Progenitor cell of endocrine pancreas (in vitro differentiated cells): ENCODE measurements at places on chromosomes 1 and 21.

DNA sequence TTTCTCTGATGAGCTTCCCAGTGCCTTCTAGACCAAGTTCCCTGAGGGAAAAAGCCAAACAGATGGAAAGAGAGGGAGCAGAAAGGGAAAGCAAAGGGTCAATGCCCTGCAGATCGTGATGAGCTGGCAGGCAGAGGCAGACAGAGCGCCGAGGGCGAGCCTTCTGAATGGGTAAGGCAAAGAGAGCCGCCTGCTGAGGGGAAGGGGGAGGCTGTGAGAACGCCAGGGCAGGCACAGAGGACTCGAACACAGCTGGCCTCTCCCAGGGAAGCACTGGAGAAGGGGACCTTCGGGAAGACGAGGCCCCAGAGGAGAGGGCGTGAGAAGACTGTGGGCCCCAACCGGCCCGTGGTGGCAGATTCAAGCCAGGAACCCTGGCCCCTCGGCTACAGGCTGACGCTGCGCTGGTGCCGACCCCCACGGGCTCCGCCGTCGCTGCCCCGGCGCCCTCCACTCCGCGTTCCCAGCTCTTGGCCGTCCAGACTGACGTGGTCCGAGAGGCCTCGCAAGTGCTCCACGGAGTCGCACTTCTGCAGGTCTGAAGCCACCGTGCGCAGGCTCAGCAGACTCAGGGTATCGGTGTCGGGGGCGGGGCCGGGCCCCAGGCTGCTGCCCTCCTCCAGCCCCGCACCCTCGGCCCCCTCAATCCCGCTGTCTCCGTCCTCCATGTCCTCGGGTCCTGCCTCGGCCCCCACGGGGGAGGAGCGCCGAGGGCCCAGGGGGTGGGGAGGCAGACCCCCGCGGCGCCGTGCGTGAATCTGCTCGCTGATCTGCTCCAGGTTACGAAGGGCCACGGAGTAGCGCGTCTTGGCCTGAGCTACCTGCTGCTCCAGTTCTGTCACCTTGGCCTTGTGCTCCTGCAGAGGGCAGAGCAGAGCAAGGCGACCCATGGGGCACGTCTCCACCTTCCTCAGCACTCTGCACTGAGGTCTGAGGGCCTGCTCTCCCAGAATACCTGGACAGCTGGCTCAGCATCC lies 13.9 kb downstream of the SH3BP5L start:
- no peak for DNase-seq

GRCh38 chr1:218463194-218464156 lies 118.3 kb downstream of the TGFB2 start:
- no peak for DNase-seq

DNA sequence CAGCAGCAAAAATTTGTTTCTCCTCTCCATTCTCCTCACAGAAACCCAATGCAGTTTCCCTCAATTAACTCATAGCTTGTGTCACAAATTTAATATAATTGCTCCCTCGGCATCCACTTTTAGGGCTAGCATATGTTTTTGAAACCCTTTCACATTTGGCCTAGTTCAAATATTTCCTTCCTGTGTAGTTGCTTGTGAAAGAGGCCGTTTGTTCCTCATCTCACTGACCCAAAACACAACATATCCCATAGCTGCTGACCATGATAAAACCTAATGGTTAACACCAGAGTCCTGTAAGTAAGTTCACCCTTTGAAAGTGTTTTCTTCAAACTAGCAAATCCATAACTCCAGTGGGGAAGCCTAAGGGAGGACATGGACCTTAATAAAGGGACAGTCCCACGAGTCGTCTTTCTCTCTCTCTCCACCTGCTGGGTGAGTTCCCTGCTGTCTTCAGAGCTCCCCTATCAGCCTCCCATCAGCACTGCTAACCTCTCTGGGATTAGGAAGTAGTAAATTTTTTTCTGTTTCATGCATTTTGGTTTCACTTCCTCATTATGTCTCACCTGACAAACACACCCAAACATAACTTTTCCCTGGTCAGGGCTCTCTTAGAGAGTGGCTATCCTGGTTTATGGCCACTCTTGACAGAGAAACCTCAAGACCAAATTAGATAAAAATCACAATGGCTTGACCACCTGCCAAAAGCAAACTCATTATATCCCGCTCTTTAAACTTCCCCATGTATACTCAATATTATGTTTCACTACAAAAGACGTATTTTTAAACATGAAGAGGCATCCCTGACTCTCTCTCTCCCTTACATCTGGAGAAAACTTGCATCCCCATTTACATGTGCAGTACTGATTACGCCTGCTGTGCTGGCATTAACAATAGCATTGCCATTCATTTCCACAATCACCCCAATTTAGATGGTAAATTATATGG lies 177.7 kb upstream of the HP1BP3 start:
- DNase-seq = no peak

DNA sequence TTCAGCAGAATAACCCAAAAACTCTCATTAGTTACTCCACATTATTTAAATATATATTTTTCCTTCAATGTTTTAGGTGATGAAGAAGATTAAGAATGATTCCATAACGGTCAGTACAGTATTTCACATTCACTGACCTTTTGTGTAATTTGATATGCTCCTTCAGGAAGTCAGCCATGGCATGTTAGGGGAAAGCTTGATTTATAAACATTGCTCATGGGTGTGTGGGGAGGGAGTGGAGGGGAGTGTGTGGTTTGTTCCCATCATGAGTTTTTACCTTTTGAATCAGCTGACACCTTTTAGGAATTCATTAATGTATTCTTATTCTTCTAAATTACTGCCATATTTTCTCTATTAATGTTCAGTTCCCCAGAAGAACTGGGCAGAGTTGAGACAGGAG lies 240.2 kb downstream of the ATG4C start:
- DNase-seq = no peak

DNA sequence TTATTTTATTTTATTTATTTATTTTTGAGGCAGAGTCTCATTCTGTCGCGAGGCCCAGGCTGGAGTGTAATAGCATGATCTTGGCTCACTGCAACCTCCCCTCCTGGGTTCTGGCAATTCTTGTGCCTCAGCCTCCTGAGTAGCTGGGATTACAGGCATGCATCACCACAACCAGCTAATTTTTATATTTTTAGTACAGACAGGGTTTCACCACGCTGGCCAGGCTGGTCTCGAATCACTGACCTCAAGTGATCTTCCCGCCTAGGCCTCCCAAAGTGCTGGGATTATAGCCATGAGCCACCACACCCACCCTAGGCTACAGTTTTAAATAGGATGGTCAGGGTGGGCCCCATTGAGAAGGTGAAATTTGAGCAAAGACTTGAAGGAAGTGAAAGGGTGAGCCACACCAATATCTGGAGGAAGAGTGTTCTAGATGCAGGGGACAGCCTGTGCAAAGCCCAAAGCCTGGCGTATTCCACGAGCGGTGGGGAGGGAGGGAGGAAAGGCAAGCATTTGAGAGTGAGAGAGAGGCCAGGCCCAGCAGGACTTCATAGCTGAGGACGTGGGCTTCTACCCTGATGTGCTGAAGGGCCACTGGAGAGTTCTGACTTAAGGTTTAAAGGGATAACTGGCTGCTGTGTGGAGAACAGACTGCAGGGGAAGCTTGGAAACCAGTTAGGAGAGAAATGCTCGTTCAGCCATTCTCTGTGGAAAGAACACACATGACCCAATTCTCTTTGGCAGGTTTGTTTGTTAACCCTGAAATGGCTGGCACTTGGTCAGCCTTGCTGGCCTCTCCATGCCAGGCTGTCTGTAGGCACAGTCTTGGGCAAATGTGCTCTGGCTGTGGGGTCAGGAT lies 62.6 kb upstream of the FAM20B start:
- no peak for DNase-seq
